ENCODE measurements at places on chromosomes 16 and 17. TPM values are rescaled to one million over a fixed set of nuclear protein-coding genes. Genes with fewer than 3 reads are reported as not detected.

DNA sequence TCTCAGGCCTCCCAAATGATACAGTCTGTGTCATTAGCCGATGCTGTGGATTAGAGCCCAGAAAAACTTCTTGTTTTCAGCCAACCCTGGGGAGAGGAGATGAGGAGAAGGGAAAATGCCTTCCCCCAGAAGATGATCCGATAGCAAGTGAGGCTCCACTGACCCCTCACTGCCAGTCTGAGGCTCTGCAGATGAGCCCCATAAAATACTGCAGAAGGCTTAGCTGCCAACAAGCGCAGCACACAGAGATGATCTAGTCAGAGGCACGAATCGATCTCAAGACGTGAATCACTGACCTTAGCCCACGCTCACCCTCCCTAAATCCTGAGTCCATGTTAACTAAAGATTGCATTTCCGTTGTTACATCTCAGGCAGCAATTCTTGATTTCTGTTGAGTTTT is 31.5 kb downstream of the SALL1 start:
- DNase-seq: no peak

GRCh38 chr16:81106826-81107503 is 10.8 kb upstream of the GCSH start:
- DNase-seq: no peak

DNA sequence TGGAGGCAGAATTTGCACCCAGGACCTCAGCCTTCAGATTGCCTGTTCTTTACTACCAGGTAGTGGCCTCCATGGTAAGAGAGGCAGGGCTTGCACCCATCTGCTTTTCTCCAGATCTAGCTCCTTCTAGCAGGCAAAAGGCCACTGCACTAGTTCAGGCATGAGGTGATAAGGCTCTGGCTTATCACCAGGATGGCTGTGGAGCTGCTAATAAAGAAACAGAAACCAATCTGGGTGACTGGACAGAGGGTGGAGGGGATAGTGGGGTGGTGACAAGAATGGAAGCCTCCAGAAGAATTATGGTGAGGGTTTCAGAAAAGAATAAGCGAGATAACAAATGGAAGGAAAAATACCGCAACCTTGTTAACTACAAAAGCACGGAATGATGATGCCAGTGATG is 15.5 kb upstream of the SUPT4H1 start:
- DNase-seq: no peak

- no peak for DNase-seq
These were observed 10.6 kb downstream of the RAB40B start for GRCh38 chr17:82687871-82688270.

- no peak for DNase-seq
These were observed 1.5 kb upstream of the SYT17 start for GRCh38 chr16:19166500-19166899.

DNA sequence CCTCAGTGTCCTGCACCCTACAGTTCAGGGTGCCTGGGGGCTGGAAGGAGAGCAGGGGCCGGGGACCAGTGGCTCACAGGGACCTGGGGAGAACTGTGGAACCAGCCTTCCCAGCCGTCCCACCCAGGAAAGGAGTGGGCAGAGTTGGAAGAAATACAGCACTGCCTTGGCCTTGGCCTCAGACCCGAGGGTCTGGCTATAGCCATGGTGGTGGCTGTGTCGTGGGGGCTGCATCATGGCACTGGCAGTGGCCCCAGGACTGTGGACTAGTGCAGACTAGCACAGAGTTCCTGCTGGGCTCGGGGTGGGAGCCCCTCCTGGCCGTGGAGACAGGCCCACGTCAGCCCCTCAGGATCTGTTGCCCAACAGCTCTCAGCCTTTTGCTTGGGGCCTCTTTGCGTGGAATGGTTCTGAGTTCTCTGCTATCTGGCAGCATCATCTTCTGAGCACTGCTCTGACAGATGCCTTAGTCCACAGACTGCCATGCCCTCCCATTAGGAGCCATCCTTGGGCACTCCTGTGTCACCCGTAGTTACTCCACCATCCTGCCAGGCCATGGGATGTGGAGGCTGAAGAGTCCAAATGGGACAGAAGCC is 12.6 kb upstream of the DNASE1 start:
- DNase-seq: no peak

Gene FOXN1
- total RNA-seq: not detected

Gene KCNJ2
- total RNA-seq: 5.7 TPM

Gene GNG13
- total RNA-seq: not detected

Gene MYLK3
- total RNA-seq: 333 TPM

Gene EPX
- not detected for total RNA-seq

Gene IGSF6
- 5.8 TPM for total RNA-seq

Gene CFAP97D1
- not detected for total RNA-seq

All from left cardiac atrium (tissue), 4 donors.